ENCODE measurements at places on chromosomes 12 and 14.
A peak's percentile ranks its signal among the peaks of the same experiment; 100 is the strongest.

GRCh38 chr12:94570161-94570560, 80.2 kb downstream of the TMCC3 start:
- no peak for DNase-seq

DNA sequence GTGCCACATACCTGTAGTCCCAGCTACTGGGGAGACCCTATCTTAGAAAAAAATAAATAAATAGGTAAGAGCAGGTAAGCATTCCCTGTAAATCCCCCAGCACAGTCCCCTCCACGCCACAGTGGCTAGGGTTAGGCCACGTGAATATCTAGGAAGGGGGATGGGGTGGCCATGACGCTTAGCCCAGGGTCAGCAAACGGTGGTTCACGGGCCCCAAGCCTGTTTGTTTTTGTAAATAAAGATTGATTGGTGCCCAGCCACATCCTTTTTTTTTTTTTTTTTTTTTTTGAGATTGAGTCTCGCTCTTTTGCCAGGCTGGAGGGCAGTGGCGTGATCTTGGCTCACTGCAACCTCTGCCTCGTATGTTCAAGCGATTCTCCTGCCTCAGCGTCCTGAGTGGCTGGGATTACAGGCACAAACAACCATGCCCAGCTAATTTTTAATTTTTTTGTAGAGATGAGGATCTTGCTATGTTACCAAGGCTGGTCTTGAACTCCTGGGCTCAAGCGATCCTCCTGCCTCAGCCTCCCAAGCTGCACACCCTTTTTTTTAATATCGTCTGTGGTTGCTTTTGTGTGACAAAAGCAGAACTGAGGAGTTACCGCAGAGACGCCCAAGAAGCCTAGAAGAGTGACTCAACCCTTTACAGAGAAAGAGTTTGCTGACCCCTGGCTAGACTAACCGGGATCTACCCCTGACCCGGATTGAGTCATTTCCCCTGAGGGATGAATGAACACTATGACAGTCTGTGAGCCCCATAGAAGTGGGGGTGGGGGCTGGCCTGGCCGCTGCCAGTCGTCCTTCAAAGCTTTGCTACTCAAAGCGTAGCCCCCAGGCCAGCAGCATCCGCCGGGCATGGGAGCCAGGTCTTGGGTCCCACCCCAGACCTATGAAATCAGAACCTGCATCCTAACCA, 113.7 kb upstream of the NCOR2 start:
- peak; percentile 69 for DNase-seq

DNA sequence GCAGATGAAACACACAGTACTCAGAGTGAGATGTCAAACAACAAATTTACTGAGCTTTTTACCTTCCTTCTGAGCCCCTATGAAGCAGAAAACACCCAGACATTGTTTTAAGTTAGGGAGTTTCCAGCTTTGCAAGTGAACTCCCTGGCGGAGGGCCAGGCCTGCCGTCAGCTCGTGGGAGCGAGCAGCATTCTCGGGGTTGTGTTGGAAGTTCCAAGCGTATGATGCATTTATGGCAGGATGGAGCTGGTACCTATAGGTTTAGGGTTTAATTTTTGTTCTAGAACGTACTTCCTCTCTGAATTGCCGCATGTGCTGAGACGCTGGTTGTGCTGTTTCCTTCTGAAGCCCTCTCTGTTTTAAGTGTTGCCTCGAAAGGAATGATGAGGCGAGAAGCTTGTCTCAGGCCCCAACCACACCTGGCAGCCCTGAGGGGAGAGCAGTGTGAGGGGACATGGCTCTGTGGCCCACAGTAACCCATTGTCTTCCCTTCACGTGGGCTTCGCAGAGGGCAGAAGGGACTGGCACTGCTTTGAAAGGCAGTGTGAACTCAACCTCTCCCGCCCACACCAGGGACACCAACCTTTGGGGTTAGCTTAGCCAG, 76.6 kb downstream of the SSPN start:
- DNase-seq = peak; percentile 92

GRCh38 chr14:21106176-21106497, 5.3 kb downstream of the TMEM253 start:
- no peak for DNase-seq

DNA sequence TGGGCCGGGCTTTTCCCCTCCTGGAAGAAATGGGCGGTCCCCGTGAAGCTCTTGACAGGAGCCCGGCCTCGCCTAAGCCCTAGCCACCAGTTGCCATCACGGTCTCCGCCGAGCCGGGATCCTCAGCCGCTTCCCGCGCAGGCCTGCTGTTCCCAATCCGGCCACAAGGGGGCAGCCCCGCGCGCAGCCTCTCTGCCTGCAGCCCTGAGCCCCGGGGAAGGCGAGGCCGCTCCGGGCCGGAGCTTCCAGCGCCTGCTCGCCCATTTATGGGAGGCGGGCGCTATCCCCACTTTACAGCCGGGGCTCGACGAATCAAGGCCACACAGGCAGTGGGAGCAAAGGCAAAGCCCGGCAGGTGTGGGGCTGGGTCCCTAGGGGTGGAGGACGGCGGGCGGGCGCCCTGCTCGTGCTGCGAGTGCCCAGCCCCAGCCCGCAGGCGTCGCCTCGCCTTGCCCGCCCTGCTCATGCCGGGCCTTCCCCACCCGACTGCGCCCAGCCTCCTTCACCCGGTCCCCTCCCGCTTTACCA, 61.5 kb downstream of the LGMN start:
- peak; percentile 59 for DNase-seq

DNA sequence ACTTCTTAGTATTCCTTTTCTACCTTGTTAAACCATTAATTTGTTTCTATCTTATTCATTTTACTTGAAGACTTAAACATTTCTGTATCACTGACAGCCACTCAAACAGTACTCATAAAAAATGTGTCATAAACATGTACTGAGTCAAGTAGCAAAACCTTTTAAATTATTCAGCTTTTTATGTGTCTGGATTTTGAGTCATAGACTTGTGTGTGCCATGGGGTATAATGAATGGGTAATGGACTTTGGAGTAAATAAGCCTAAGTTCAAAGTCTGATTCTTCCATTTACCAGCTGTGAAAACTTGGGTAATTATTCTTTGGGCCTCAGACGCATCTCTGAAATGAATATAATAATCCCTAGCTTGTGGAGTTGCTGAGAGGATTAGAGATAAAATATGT, 199.0 kb downstream of the RAD51B start:
- DNase-seq = no peak

GRCh38 chr14:54451121-54451601, 10.0 kb upstream of the CNIH1 start:
- DNase-seq = no peak

GRCh38 chr12:118237052-118237665, 101.2 kb downstream of the PEBP1 start:
- DNase-seq = peak; percentile 19

- DNase-seq = no peak
Measured at GRCh38 chr12:68012712-68013111, 23.5 kb downstream of the IFNG-AS1 start.

GRCh38 chr14:84708865-84709264, 821.1 kb upstream of the FLRT2 start:
- peak; percentile 15 for DNase-seq

DNA sequence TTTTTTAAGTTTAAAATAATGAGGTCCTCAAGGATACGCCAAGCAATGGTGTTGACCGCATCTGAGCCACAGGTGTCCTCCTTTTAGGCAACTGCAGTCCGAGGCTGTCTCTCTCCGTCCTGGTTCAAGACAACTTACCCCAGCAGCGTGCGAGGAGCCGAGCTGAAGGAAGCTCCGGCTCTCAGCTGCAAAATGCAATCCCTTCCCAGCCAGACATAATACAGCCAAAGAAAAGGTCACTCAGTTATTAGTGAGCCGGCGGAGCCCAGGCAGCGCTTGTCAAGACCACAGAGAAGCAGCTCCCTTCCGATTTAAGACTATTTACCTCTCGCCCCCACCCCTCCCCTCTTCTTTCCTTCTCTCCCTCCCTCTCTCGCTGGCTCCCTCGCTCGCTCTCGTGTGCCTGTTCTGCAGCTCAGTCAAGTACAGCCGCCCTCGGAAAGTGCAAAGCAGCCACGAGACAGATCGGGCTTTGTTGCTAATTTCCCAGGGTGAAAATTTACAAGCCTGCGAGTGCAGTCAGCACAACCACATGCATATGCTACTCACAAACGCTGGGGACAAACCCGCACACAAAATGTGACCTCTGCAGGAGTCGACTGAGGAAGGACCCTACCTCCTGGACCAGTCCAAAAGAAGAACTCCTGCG, 363 bp upstream of the LMO3 start:
- DNase-seq = peak; percentile 81

DNA sequence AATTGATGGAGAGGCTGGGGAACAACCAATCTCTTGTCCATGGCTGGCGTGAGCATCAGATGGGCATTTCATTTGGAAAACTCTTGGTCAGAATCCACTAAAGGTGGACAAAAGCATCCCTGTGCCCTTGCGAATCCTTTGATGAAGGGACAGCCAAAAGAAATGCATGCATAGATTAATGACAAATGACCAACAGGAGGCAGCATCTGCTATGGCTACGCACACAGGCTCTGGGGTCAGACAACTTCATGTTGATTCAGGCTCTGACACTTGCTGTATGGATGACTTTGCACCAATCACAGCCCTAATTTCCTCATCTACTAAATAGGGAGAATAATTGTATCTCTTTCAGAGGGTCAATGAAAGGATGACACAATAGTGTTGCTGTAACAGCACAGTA, 117.5 kb downstream of the ASCL4 start:
- no peak for DNase-seq

GRCh38 chr14:76086636-76087035, 65.1 kb upstream of the GPATCH2L start:
- no peak for DNase-seq

Measured in umbilical cord (tissue), 2 donors.